ENCODE measurements at places on chromosomes 12 and 14.

GRCh38 chr12:38417101-38417500 is 100.5 kb downstream of the ALG10B start:
- no peak for DNase-seq

DNA sequence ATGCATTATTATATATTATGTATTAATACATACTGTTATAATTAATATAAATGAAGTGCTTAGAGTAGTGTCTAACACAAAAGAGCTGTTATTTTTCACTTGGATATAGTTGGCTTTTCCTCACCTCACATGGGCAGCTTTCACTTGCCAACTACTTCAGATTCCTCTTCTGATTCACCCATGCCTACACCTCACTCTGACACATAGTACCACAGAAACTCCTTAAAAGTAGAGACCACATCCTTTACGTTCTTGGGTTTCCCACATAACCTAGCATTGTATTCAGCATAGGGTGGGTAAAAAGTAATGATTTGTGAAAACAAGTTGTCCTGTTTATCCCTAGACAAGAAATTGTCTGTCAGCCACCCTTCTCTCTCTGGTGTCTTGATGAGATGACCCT is 61.0 kb downstream of the DIO2 start:
- no peak for DNase-seq

- no peak for DNase-seq
Observed at GRCh38 chr14:35261774-35262173, 30.4 kb upstream of the PSMA6 start.

DNA sequence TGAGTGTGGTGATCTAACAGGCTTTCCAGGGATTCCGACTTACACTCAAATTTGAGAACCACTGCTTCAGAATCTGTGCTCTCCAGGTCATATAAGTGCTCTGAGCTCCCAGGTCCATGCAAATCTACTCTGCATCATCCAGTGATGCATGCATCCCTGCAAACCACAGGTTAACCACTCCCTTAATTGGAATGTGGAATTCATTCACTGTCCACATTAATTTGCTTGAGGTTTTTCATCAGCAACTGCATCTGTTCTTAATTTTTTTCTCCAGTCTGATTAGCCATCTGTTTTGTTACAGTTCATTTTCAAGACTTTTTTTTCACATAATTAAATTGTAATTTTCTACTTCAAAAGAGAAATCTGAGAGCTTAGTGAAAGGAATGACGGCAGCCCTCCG is 43.4 kb upstream of the RIN3 start:
- peak; percentile 87 for DNase-seq

All from AG08395 (cell line).